Stimulated activated CD8-positive, alpha-beta memory T cell treated with anti-CD3 and anti-CD28 coated beads, Interleukin-4, amount 100 ng/mL, for 1 hour (primary cell): ENCODE measurements at places on chromosomes 12 and 14.

- DNase-seq: no peak
Observed at GRCh38 chr14:34237081-34237480, 225.0 kb downstream of the SPTSSA start.

DNA sequence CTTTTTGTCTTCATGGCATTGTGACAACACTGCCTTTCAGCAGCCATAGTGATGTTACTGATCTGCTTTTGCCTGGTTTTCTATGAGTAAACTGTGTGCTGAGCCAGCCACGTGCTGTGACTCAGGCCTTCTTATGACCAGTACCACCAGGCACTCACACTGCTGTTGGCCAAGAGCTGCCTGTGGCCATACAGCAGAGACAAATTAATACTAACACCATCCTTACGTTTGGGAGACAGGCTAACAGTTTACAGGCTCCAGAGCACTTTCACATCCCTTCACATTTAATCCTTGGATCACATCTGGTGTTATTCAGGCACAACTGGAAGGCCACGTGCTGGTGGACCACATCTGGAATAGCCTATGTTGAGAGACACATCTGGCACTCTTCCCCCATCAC lies 377.9 kb downstream of the CCDC91 start:
- DNase-seq: no peak

GRCh38 chr14:59325906-59326305 lies 137.4 kb downstream of the DAAM1 start:
- no peak for DNase-seq

DNA sequence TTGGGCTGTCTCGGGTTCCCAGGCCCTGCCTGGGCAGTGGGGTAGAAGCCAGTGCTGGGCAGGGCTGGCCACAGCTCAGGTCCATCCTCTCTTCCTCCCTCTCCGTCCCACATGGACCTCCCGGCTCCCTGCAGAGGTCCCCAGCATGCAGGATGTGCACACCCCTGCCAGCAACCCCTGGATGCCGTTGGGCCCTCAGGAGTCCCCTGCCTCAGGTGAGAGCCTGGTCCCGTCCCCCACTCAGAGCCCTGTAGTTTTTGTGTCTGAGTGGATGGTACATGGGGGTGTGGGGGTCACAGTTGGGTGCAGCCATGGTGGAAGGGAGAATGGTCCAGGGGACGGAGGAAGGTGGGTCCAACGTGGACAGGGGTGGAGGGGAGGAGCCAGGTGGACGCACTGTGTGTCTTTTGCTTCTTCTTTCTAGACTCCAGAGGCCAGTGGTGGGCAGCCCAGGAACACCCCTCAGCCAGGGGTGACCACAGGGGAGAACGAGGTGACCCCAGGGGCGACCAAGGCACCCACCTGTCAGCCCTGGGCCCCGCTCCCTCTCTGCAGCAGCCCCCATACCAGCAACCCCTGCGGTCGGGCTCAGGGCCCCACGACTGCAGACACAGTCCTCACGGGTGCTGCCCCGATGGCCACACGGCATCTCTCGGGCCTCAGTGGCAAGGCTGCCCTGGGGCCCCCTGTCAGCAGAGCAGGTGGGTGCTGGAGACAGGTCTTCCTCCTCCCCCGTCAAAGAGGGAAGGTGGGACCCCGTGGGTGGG lies 21.7 kb downstream of the PAPLN start:
- no peak for DNase-seq
